Aorta (tissue), 5 donors: ENCODE measurements at places on chromosomes 2 and 18.

DNA sequence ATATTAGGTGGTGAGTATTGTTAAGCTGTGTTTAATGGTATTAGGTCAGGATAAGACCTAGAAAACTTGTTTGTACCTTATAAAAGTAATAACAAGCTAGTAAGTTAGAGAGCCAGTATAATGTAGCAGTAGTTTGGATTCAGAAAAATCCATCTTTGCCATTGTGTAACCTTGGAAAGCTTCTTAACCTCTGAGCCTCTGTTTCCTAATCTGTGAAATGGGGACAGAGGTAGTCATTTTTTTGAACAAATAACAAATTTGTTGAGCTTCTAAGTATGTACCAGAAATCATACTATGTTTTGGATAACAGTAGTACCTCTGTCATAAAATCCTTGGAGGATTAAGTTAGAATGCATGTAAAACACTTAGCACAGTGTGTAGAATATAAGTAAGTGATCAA lies 12.5 kb downstream of the GLS start:
- DNase-seq = no peak

- no peak for DNase-seq
Measured at GRCh38 chr2:25817630-25818029, 60.7 kb downstream of the ASXL2 start.

- no peak for DNase-seq
Measured at GRCh38 chr18:13416848-13417247, 198.3 kb downstream of the LDLRAD4 start.

DNA sequence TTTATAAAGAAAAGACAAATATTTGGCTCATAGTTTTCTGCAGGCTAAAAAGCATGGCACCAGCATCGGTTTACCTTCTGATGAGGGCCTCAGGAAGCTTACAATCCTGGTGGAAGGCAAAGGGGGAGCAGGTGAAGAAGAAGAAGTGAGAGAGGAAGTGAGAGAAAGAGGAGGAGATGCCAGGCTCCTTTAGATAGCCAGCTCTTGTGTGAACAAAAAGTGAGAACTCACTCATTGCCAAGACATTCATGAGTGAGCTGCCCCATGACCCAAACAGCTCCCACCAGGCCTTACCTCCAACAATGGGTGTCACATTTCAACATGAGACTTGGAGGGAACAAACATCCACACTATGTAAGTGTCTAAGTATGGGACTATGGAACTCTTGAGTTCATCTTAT lies 14.3 kb downstream of the CCDC150 start:
- no peak for DNase-seq

DNA sequence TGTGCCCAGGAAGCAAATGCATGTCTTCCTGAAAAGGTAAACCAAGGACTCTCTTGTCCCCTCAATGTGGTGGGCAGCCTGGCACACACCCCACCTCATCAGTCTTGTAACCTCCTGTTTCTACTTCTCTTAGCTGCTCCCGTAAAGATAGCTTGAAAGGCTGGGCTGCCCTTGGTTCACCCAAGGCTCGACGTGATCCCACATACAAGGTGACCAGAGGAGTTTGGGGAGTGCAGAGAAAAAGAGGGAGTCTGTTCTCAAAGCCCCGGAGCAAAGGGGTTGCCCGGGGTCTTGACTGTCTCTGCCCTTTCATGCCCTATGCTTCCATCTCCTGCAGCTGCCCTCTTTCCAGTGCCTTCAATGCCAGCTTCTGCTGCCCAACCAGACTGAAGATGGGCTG lies 18.3 kb upstream of the FOSL2 start:
- no peak for DNase-seq

DNA sequence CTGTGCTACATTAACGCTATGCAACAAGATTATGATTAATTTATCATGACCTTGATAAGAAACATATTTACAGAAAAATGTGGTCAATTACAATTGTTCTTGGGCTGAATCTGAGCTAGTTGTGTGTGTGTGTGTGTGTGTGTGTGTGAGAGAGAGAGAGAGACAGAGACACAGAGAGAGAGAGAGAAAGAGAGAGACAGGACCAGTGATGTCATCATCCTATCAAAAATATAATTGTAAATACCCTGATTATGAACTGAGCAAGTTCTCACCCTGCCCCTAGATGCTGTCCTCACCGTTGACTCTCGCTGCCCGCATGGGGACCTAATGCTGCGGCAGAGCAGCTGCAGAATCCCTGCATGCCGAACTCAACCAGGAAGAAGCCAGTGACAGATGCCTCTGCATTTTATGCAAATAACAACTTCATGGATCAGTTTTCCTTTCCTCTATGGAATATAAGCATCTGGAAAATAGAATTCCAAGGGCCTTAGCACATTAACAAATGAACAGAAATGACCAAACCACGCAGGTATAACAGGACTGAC lies 512.5 kb downstream of the PLCL1 start:
- no peak for DNase-seq

GRCh38 chr2:74334931-74335333 lies 8.3 kb downstream of the SLC4A5 start:
- DNase-seq = peak; percentile 89

GRCh38 chr2:68653538-68653982 lies 10.2 kb downstream of the PROKR1 start:
- DNase-seq = peak; percentile 73

GRCh38 chr2:149068996-149069888 lies 30.7 kb downstream of the LYPD6B start:
- no peak for DNase-seq

- no peak for DNase-seq
Measured at GRCh38 chr2:70089983-70090525, 2.8 kb downstream of the PCBP1 start.

DNA sequence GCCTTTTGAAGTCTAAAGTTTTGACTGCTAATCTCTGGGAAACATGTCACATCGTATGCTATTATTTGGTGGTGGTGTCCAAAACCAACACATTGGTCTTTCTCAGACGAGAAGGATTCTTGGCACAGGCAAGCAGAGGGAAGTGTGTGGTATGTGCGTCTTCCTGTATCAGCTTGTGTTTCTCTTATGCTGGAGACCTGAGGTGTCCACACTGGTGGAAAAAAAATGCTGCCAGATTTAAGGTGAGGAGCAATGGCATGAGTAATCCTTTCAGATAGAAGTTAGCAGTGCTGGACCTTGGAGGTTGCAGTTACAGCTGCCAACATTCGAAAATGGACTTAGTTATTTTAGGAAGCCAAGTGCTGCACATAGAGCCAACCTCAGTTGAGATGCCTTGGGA lies 11.7 kb upstream of the FHL2 start:
- DNase-seq = no peak
